ENCODE measurements at places on chromosomes 4 and X. TPM values are rescaled to one million over a fixed set of nuclear protein-coding genes. Genes with fewer than 3 reads are reported as not detected.
A peak's percentile ranks its signal among the peaks of the same experiment; 100 is the strongest.

GRCh38 chr4:105440890-105441289 is 33.0 kb downstream of the PPA2 start:
- no peak for DNase-seq

- DNase-seq, result no peak
Measured at GRCh38 chr4:87502580-87503238, 26.5 kb downstream of the SPARCL1 start.

DNA sequence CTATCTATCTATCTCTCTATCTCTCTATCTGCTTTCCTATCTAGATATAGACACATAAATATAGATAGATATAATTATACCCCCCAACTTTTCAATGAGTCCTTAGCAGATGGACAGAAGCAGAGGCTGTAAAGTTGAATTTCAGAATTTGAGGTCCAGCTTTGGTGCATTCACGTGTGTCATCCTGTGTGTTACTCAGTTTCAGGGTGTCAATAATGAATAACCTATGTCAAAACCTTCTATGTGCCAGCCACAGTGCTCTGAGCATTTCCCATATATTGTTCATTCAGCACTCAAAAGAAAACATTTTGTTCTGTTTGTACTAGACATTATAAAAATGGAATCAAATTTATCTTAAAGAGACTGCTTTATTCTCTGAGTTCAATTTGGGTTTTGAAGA is 310.0 kb downstream of the ARHGAP24 start:
- DNase-seq, result no peak

STEEP1 gene
- 26.9 TPM for total RNA-seq

DNA sequence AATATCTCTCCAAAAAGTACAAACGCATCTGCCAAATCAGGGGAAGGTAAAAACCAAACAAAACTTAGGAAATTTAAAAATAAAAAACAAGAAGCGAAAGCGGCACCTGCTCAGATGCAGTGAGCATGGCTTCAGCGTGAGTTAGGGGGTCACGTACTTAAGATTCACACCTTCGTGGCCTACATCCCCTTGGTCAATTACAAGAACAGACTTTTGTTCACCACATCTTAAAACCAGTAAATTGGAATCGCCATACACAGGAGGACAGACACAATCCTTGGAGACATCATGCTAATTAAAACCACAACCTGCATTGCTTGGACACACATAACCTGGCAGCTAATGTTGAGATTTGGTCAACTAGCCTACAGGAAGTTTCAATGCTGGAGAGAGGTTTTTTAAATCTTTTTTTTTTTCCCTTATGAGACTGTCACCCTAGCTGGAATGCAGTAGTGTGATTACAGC is 12.5 kb upstream of the SEL1L3 start:
- DNase-seq, result peak; percentile 40

DNA sequence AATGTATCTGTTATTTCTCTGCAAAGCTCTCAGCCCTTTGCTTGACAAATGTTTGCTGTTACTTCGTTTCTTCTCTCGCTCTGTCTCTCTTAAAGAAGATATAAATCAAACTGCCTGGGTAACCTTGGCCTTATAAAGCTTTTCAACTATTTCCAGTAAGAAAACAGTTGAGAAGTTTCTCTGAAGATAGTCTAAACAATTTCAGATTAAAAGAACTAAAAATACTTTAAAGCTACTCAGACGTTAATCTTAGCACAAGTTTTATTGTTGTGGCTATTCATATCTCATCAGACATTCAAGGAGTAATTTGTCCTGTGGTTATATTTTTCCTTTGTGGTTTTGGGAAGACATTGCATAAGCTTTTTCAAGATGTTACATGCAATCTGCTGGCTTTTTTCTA is 22.6 kb downstream of the HOPX start:
- no peak for DNase-seq

DNA sequence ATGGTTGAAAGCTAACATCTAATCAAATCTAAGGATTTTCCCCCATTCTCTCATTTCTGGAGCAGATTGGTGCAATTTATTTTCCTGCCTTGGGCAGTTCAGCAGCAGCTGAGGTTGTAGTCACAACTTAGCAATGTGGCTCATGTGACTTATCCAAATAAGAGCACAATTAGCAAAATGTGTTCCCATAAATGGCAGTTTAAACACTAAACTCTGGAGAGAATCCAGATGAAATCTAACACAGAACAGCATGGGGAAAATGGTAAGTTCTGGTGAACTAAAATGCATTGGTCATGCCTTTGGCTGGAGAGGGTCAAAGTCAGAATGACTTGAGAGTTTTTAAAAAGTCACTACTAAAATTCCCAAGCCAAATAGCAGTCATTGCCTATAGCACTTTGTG is 422.6 kb upstream of the DIPK2B start:
- DNase-seq, result no peak

GABRB1 gene
- 19.7 TPM for total RNA-seq

DNA sequence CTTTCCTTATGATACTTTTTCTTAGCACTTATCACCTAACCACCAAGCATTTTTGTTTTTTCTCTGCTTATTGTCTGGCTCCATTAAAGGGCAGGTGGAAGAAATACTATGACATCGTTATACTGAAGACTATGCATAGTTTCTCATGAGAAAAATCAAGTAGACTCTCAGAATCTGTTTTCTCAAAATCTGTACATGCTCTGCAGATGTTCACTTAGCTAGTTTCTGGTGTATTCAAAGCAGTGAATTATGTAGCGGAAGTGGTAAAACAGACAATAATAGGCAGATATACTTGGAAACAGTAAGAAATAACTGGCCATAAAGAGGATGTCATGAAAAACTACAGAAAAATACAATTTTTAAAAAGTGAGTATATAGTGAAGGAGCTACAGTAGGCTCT is 146.0 kb downstream of the STIM2 start:
- DNase-seq, result no peak

- no peak for DNase-seq
Measured at GRCh38 chrX:21509912-21510311, 135.7 kb downstream of the CNKSR2 start.

DNA sequence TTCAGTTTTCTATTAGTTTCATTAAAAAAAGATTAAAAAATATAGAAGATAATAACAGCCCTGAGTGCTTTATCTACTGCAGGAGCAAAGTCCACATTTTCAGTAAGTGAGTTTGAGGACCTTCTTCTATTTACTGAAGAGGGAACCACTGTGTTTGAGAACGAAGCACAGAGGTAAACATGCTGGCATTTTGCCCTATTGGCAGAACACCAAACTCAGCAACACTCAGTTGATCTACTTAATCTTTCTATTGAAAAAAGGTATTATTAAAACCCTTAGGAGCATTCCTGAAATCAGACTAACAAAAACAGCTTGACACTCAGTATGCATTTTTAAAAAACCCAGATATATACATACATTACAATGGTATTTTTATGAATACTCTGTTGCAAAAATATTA is 1496.7 kb downstream of the TECRL start:
- DNase-seq, result no peak

DNA sequence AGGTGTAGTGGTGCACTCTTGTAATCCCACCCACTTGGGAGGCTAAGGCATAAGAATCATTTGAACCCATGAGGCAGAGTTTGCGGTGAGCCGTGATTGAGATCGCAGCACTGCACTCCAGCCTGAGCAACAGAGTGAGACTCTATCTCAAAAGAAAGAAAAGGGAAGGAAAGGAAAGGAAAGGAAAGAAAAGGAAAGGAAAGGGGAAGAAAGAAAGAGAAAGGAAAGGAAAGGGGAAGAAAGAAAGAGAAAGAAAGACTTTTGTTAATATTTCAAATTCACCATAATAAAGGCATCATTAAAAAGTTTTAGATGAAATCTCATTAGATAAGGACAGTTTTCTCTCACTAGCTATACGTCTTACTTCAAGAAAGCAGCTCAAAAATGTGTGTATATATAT is 660.5 kb upstream of the ATOH1 start:
- DNase-seq, result no peak

CACNA1F gene
- total RNA-seq, result 0.32 TPM

DNA sequence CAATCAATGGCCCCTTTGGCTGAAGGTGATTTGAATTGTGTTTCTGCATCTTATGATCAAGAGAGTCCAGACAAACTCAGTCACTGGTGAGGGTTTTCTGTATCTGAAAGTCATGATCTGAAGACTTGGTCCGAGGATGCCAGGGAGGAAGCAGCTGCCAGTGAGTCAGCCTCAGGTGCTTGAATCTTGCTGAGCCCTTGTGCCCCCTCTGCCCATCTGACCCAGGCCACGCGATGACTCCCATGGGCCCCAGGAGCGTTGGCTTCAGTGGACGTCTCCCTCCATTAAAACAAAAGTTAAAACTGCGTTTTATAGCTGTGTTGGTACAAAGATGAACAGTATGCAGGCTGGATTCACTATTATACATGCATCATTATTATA is 62.0 kb downstream of the HTRA3 start:
- no peak for DNase-seq

DNA sequence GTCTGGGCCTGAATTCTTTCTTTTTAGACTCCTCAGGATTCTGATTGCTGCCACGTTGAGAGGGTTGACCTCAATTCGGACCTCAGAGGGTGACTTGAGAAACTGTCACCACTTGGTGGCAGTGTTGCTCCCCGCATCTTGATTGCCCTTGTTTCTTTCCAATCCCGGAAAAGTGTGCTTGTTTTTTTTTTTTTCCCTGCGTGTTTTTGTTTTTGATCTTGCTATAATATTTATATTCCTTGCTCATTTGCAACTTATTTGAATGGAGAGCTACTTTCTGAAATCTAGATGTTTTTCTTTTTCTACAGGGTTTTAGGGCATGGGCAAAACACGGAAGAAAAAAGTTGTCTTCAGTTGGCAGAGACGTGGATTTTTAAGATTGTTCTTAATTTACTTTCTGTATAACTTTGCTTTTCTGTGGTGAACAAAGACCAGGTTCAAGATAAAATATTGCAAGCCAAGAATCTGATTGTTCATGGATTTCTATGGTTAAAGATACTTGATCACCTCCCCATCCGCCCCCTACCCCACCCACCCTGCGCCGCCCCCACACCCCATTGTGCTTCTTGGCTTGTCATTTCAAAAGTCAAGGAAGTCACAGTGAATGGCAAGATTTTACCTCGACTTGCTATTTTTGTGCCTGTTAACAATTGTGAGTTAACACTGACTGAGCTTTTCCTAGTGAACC is 102.0 kb downstream of the PTTG2 start:
- peak; percentile 89 for DNase-seq

GPRIN3 gene
- total RNA-seq, result 14.7 TPM

- DNase-seq, result no peak
Measured at GRCh38 chrX:8192276-8192675, 21.2 kb upstream of the VCX2 start.

TMPRSS11B gene
- not detected for total RNA-seq

PPARGC1A gene
- 4,431 TPM for total RNA-seq

- DNase-seq, result no peak
Measured at GRCh38 chrX:3938587-3938986, 225.1 kb upstream of the PRKX start.

INTS12 gene
- total RNA-seq, result 37.0 TPM

GRCh38 chr4:48015216-48015615 is 1.3 kb downstream of the CNGA1 start:
- no peak for DNase-seq

- DNase-seq, result no peak
Measured at GRCh38 chr4:84973856-84974255, 7.4 kb upstream of the WDFY3 start.

MAGEB1 gene
- not detected for total RNA-seq

AMTN gene
- not detected for total RNA-seq

GRCh38 chr4:15729910-15730533 is 27.2 kb downstream of the BST1 start:
- DNase-seq, result no peak

IL1RAPL2 gene
- total RNA-seq, result not detected

TMEM255A gene
- not detected for total RNA-seq

GRCh38 chr4:121472937-121473721 is 92.3 kb upstream of the QRFPR start:
- DNase-seq, result no peak

GRCh38 chrX:29792335-29792734 is 423.0 kb upstream of the MAGEB2 start:
- DNase-seq, result no peak
